ENCODE measurements at places on chromosomes 6 and 20. TPM values are rescaled to one million over a fixed set of nuclear protein-coding genes. Genes with fewer than 3 reads are reported as not detected.

Gene ETV7
- polyA plus RNA-seq: 0.47 TPM

DNA sequence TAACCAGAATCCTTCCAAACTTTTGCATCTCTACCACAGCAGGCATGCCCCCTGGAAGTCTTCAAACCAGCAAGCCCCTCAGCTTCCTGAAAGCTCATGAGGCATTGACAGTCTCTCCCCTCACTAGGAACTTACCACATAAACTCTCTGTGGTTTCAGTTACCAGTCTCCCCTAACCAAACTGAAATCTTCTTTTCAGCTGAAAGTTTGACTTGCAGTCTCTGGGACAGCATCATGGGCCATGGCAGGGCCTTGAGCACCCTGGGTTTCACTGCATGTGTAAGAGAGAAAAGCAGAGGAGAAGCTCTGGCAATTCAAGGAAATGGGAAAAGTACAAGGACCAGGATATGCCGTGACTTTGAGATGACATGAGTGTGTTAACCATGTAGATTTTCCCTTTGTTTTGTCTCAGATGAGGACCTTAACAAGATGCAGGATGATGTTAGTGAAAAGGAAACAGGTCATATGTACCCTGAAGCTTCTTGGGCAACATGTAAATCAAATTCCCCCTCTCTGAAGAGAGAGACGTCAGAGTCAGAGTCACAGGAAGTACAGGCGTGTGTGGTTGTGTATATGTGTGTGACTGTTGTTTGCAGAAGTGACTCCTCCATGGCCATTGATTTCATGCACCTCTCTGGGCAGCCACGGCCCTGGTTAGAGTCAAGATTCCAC is 106.3 kb downstream of the TNFRSF21 start:
- DNase-seq: no peak

DNA sequence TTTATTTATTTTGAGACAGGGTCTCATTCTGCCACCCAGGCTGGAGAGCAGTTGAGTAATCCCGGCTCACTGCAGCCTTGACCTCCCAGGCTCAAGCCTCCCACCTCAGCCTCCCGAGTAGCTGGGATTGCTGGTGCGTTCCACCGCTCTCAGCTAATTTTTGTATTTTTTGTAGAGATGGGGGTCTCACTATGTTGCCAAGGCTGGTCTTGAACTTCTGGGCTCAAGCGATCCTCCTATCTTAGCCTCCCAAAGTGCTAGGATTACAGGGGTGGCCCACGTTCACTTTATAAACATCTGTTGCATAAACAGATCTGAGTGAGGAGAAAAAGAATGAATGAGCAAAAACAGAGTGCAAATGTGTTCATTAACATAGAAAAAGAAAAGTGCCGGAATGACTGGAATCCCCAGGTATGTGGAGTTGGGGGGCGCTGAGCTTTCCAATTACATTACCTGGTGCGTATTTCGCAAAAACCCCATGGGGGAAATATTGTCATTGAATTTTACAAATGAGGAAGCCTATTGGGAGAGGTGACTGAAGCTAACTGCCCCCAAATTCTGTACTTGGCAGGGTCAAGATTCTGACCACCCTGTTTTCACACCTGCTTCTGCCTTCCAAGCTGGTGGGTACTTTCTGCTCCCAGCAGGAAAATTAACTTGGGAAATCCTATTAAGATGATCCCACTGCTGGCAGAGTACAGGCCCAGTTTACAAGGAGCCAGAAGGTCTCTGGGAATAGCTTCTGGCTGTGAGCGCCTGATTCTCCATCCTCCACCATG is 207.7 kb upstream of the JARID2 start:
- peak; percentile 81 for DNase-seq

DNA sequence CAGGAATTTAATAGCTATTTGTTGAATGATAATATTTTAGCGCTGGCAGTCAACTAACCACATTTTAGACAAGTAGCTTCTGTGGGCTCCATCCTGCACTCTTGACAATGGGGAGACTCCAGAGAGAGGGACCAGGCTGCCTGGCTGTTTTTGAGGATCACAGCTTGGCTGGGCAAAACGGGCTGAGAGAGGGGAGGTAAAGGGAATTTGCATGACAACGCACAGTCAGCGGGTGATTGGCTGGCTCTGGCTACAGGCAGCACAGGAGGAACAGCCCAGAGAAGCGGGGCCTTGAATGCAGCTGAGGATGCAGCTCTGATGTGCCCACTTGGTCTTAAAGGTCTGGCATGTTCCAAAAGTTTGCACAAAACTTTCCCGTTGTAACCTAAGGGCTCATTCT is 41.2 kb downstream of the LRFN2 start:
- DNase-seq: peak; percentile 88

GRCh38 chr6:138405816-138406413 is 1.9 kb downstream of the HEBP2 start:
- no peak for DNase-seq
